ENCODE measurements at places on chromosomes 6 and 20.

DNA sequence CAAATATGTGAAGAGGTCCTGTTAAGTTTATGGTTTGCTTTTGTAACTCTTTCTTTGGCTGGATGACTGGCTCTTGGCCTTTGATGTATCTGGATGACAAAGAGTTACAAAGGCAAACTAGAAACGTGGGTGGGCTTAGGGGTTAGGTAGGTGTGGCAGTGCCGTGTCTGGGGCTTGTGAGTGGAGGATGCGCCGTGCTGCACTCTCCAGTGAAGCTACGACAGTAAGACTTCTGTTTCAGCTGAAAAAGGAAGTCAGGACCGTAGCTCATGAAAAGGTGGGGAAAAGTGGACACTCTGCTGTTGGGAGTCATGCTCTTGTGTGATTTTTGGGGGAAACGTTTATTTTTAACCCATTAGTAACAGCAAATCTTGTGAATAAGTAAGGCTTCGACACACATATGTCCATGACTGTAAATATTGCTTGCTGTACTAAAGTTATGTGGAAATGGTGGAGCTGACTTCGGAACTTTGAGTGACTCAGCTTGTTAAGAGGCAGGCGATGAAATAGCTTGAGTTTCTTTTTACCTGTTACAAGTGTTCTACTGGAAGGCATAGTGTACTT is 45.6 kb downstream of the DUSP22 start:
- no peak overlapping the region for H3K4me3 ChIP-seq
- H3K27me3 ChIP-seq, result no peaks in the 10 kb centered on the region
- H3K27ac ChIP-seq, result no peak overlapping the region
- no peaks in the 10 kb centered on the region for H3K36me3 ChIP-seq
- no peak for DNase-seq

DNA sequence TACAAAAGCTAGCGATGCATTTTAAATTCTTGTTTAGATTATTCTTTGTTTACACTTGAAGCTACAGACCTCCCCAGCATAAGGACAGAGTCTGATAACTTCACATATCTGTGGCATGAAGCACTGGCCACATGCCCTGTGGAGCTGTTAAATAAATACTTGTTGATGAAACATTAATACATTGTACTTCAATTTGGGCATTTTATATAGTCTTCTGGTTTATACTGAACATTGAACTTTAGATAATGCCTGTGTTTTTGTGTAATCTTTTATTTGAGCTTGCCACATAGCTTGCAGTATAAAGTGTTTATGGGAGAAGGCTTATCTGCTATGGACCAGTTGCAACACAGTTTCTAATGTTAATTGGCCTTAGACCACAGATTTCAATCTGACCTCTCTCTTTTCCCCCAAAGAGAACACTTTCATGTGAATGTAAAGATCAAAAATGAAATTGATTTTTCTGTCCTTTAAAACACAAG is 48.2 kb downstream of the FRK start:
- no peak for DNase-seq
- H3K4me3 ChIP-seq, result no peak overlapping the region
- no peaks in the 10 kb centered on the region for H3K36me3 ChIP-seq
- H3K27me3 ChIP-seq, result no peaks in the 10 kb centered on the region

GRCh38 chr20:10511509-10512251 is 76.6 kb downstream of the SLX4IP start:
- H3K27me3 ChIP-seq, result no peaks in the 10 kb centered on the region
- peak; percentile 58 for DNase-seq
- H3K4me1 ChIP-seq, result no peaks in the 10 kb centered on the region
- H3K4me3 ChIP-seq, result no peak overlapping the region
- no peaks in the 10 kb centered on the region for H3K36me3 ChIP-seq

DNA sequence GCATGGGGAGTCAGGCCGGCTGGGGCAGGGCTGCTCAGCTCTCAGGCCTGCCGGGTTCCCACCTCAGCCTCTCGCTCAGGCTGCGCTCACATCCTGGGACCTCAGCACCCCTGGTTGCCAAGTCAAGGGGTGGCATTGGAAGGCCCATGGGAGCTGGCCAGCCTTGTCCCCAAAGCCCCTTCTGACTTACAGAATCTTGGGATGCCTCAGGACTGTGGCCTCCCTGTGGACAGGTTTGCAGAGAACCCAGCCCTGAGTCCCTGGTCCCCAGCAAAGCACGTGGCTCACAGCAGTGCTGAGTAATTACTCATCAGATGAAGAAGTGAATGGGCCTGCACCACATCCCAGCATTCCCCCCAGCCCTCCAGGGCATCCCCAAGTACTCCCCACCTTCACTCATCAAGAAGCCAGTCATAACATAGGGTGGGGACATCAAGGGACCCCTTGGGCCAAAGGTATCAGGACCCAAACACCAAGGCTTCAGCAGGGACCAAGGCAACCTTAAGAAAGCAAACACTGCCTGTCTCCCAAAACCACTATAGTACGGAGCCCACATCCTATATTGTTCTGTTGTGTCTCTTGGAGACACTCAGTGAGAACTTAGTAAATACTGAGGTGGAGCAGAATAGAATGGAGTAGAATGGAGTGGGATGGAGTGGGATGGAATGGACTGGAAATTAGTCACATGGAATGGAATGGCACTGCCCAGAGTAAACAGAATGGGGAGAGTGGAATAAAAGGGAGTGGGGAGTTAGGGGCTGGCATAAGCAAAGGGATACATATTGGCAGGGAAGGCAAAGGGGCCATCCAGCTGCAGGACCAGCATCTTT is 3.6 kb downstream of the PGC start:
- DNase-seq, result no peak
- H3K4me1 ChIP-seq, result no peaks in the 10 kb centered on the region
- H3K36me3 ChIP-seq, result no peaks in the 10 kb centered on the region
- H3K27ac ChIP-seq, result no peak overlapping the region

DNA sequence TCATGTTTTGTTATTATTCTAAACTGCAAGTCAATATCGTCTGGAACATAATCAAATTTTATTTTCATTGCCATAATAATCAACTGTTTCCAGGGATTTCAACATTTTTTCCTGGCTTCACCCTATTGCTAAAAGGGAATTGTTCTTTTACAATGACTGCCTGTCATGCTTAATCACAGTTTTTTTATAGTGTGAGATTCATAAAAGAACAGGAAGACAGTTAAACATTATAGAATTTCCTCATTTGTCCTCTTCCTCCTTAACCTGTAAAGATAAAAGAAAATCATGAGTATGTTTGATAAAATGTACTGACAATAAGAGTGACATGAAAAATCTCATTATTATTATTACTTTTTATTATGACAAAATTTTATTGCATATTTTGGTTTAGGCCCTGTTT is 73.3 kb upstream of the CENPW start:
- no peaks in the 10 kb centered on the region for H3K36me3 ChIP-seq
- H3K27ac ChIP-seq, result no peak overlapping the region
- H3K4me1 ChIP-seq, result no peaks in the 10 kb centered on the region
- no peaks in the 10 kb centered on the region for H3K27me3 ChIP-seq
- H3K4me3 ChIP-seq, result no peak overlapping the region

- no peak overlapping the region for H3K4me3 ChIP-seq
- H3K36me3 ChIP-seq, result no peaks in the 10 kb centered on the region
- no peak overlapping the region for H3K27ac ChIP-seq
- H3K27me3 ChIP-seq, result peaks cover 10% of the 10 kb centered on the region
These were observed 10.9 kb upstream of the PGC start for GRCh38 chr6:41757931-41758640.

DNA sequence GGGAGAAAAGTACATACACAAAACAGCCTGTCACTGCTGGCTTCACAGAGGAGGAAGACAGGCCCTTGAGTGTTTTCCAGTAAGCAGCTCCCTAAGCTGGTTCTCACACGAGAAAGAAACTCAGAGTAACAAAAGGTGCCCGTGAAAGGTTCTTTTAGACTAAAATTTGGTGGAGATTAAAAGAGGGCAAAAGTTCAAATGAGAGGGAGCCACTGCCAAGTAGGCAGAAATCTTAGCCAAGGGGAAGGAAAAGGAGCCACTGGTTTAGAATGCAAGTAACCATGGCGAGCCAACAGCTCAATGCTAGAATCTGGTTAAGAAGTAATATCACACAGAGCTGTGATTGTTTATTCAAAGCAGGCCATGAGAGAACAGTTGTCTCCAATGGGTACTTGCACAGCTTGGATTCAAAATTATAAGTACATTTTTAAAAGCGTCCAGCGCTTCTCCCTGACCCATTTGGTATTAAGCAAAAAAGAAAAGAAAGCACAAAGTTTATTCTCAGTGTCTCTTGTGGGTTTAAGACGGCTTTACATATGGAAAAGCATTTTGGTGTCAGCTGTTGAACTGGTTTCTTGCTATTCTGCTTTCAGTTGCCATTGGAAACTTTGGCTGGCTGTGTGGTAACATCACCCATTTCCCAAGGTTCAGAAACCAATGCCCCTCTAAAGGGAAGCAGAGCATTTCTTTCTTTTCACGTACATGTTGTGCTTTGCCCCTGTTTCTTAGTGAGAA is 648.5 kb downstream of the RNF144B start:
- H3K4me3 ChIP-seq, result no peak overlapping the region
- H3K27ac ChIP-seq, result no peak overlapping the region
- no peak for DNase-seq
- no peaks in the 10 kb centered on the region for H3K36me3 ChIP-seq

GRCh38 chr6:109322825-109323224 is 59.4 kb downstream of the CD164 start:
- H3K4me1 ChIP-seq, result no peaks in the 10 kb centered on the region
- DNase-seq, result no peak
- no peaks in the 10 kb centered on the region for H3K27me3 ChIP-seq
- H3K4me3 ChIP-seq, result no peak overlapping the region
- no peak overlapping the region for H3K27ac ChIP-seq
- H3K36me3 ChIP-seq, result no peaks in the 10 kb centered on the region

DNA sequence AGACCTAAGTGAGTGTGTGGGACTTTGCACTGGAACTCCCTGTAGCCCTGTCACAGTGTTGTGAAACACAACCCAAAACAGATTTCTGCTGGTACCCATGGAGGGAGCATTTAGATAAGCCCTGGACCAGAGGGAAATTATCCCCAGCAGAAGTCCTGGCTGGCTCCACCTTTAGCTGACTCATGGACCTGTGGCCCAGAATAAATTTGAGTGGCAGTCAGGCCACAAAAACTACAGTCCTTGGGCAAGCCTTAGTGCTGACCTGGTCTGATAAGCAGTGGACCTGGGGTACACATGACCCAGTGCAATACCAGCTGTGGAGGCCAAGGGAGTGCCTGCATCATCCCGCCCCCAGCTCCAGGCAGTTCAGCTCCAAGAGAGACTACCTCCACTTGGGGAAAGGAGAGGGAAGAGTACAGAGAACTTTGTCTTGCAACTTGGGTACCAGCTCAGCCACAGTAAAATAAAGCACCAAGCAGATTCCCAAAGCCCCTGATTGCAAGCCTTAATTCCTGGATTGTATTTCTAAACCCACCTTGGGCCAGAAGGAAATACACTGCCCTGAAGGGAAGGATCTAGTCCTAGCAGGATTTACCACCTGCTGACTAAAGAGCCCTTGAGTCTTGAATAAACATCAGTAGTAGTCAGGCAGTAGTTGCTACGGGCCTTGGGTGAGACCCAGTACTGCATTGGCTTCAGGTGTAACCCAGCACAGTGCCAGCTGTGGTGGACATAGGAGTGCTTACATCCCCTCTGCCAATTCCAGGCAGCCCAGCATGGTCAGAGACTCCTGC is 140.4 kb upstream of the COL21A1 start:
- H3K4me1 ChIP-seq, result no peaks in the 10 kb centered on the region
- H3K36me3 ChIP-seq, result no peaks in the 10 kb centered on the region
- no peak for DNase-seq
- no peak overlapping the region for H3K27ac ChIP-seq

GRCh38 chr6:31737991-31738979 is 1.5 kb upstream of the MSH5 start:
- H3K4me3 ChIP-seq, result peak overlapping the region; percentile 60
- peak overlapping the region; percentile 81 for H3K27ac ChIP-seq
- peaks cover 11% of the 10 kb centered on the region for H3K36me3 ChIP-seq
- H3K4me1 ChIP-seq, result peaks cover 68% of the 10 kb centered on the region

DNA sequence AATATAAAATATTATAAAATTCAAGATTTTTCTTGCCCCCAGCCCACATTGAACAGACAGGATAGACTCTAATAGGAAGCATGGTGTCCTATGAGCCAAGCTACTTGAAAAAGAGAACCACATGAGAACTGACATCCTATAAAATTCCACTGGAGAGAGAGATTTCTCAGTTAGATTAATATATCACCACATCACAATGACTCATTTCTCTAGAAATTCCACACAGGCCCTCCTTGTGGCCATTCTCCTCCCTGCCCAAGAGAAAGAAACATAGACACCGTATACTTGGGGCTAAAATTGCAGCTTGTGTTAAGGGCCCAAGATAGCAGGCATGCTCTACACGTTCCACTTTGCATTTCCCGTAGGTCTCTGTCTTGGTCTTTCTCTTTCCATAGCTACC is 481.4 kb downstream of the PTPRT start:
- no peaks in the 10 kb centered on the region for H3K36me3 ChIP-seq
- no peaks in the 10 kb centered on the region for H3K4me1 ChIP-seq
- H3K27me3 ChIP-seq, result no peaks in the 10 kb centered on the region
- H3K27ac ChIP-seq, result no peak overlapping the region
- no peak for DNase-seq
- H3K4me3 ChIP-seq, result no peak overlapping the region

All from T-cell (primary cell).